ENCODE measurements at places on chromosomes 4 and X.

DNA sequence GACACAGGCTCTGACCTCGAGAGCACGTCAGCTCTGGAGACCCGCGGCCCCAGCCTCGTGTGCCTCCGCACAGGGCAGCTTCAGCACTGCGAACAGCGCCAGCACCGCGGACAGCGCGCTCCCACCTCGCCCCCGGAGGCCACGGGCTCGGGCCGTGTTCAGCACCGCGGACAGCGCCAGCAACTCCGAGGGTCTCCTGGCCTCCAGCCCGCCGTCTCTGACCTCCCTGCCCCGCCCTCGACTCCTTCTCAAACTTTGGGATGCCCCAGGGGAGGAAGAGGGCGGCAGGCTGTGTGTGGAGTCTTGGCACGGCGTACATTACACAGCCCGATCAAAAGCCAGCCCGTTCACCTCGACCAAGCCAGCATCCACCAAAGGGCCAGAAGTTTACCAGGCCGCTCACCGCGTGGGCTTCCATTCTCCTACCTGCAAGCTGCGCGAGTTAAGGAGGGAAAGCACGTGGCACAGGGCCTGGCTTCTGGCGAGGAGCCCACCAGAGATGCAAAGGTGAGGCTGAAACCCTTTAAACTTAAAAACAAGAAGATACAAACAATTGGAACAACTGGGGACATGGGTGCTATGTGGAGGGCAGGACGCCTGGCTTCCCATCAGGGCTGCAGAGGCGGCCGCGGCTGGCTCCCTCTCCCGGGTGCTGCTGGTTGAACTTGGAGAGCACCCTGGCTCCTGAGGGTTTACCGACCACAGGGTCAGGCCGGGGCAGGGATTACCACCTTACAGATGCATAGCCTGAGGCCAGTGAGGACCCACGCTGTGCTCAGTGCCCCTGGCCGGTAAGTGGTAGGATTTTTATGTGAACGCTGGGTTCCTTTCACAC is 4.5 kb upstream of the NKX1-1 start:
- peak; percentile 31 for DNase-seq

- DNase-seq, result no peak
These were observed 419.1 kb downstream of the TMA16 start for GRCh38 chr4:163913571-163913970.

- no peak for DNase-seq
These were observed 8.1 kb downstream of the POU4F2 start for GRCh38 chr4:146646593-146647325.

DNA sequence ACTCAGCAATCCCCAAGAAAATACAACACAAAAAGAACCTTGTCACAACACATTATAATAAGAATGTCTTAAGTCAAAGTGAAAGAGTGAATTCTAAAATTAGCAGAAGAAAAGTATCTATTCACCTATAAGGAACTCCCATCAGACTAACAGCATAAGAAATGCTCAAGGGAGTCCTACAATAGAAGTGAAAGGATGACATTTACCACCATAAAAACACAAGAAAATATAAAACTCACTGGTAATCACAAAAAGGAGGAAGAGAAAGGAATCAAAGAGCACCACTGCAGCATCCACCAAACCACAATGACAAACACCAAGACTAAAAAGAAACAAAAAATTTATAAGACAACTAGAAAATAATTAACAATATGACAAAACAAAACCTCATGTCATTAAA is 257.0 kb upstream of the AGTR2 start:
- no peak for DNase-seq

DNA sequence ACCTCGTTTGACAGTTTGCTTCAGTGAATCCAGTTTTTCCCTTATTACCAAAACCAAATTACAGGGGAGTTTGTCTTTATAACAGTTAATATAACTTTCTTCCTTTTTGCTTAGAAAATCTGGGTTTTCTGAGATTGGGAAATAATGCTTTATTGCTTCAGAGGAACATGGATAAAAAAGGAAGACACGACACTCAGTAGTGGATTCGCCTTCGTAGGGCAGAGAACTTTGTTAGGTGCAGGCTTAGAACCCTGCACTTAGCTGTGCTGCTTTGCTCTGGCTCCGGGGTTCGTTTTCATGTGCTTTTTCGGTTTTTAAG is 188.2 kb downstream of the SOWAHB start:
- no peak for DNase-seq

DNA sequence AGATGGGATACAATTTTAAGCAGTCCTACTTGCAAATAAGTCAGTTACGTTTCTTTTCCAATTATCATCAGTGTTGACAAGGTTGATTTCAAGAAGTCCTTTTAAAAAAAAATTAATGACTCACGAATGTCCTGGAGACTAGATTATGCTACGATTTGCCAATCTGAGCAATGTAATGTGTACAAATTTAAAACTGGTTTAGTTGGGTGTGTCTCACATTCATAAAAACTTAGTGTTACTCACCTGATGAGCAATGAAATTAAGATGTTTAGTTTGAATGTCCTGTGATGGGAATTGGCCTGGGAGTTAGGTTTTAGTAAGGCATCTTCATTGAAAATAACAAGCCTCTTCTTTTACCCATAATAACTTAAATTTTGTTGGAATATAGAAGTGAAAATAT is 136.7 kb upstream of the POF1B start:
- no peak for DNase-seq

DNA sequence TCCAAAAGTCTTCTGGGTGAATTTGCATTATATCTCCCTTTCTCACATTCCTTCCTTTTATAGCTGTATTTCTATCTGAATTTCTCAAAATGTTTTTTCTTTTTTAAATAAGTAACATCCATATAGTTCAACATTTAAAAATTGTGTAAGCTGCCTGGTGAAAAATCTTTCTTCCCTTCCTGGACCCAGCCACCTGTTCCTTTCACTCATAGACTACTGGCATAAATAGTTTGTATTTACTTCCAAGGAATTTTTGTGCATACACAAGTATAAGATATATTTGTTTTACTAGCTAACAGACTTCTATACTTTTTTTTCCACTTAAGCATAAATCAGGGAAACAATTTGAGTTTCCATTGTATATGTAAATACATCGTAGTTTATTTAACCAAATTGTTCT is 35.7 kb downstream of the PACRGL start:
- no peak for DNase-seq

- no peak for DNase-seq
These were observed 2.5 kb downstream of the SEPTIN11 start for GRCh38 chr4:76952071-76952470.

- DNase-seq, result no peak
These were observed 598.2 kb upstream of the NDST4 start for GRCh38 chr4:115711575-115711974.

- no peak for DNase-seq
These were observed 304.0 kb downstream of the MAPK10 start for GRCh38 chr4:86055898-86056297.

- DNase-seq, result no peak
These were observed 124.5 kb downstream of the PDLIM5 start for GRCh38 chr4:94576210-94576609.

- DNase-seq, result no peak
These were observed 12.0 kb downstream of the MAB21L2 start for GRCh38 chr4:150593996-150594395.

GRCh38 chr4:15898902-15899301 is 39.6 kb downstream of the FGFBP1 start:
- no peak for DNase-seq

DNA sequence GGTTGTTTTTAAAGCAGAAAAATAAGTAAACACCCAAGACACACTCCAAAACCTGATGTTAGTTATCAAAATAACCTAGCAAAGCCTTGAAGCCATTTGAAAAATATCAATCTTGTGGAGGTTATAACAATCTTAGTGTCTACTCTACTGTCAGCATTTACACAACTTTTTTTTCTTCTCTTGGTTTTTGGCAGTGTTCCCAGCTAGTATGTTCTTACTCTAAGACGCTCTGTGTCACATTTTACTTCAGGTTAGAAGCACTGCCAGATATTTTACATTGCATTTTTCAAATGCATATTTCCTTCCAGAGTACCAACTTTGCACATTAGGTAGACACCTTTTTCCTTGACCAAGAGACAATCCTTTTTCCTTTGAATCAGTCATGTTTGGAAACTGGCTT is 114.0 kb upstream of the INPP4B start:
- no peak for DNase-seq

GRCh38 chrX:128769495-128769894 is 717.3 kb upstream of the ACTRT1 start:
- no peak for DNase-seq

- DNase-seq, result no peak
These were observed 10.5 kb upstream of the PGM2 start for GRCh38 chr4:37816006-37816405.

GRCh38 chr4:15339737-15340136 is 88.1 kb upstream of the C1QTNF7 start:
- DNase-seq, result no peak

DNA sequence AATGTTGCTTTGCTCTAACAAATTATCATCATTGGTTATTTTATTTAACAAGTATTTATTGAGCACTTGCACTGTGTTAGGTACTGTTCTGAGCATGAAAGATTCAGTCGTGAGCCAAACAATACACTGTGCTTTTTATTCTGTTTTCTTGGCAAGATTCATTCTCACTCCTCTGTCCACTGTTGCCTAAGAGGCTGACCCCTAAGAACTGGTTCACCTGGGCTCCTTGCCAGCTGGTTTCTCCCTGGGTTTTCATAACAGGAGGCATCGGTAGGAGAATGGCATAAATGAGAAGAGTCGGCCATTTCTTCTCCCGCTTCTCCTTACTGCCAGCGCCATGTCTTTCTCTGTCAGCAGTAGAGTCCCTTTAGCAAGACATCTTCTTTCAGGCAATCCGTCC is 243.7 kb upstream of the DIAPH2 start:
- DNase-seq, result no peak

GRCh38 chrX:46912603-46913491 is 626 bp downstream of the JADE3 start:
- no peak for DNase-seq

GRCh38 chrX:120839491-120839890 is 36.2 kb downstream of the CT47B1 start:
- DNase-seq, result no peak

- no peak for DNase-seq
These were observed 11.6 kb downstream of the SMIM20 start for GRCh38 chr4:25925486-25926201.

- no peak for DNase-seq
These were observed 241.2 kb downstream of the BCOR start for GRCh38 chrX:39856472-39857121.

GRCh38 chrX:103153661-103154060 is 60.7 kb upstream of the NXF3 start:
- DNase-seq, result no peak

DNA sequence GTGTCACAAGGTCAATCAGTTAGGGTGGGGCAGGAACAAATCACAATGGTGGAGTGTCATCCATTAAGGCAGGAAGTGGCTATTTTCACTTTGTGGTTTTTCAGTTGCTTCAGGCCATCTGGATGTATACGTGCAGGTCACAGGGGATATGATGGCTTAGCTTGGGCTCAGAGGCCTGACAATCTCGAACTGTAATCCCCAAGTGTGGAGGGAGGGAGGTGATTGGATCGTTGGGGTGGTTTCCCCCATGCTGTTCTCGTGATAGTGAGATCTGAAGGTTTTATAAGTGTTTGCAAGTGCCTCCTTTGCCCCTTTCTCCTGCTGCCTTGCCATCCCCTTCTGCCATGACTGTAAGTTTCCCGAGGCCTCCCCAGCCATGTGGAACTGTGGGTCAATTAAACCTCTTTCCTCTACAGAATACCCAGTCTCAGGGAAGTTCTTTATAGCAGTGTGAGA is 36.7 kb upstream of the STS start:
- no peak for DNase-seq

DNA sequence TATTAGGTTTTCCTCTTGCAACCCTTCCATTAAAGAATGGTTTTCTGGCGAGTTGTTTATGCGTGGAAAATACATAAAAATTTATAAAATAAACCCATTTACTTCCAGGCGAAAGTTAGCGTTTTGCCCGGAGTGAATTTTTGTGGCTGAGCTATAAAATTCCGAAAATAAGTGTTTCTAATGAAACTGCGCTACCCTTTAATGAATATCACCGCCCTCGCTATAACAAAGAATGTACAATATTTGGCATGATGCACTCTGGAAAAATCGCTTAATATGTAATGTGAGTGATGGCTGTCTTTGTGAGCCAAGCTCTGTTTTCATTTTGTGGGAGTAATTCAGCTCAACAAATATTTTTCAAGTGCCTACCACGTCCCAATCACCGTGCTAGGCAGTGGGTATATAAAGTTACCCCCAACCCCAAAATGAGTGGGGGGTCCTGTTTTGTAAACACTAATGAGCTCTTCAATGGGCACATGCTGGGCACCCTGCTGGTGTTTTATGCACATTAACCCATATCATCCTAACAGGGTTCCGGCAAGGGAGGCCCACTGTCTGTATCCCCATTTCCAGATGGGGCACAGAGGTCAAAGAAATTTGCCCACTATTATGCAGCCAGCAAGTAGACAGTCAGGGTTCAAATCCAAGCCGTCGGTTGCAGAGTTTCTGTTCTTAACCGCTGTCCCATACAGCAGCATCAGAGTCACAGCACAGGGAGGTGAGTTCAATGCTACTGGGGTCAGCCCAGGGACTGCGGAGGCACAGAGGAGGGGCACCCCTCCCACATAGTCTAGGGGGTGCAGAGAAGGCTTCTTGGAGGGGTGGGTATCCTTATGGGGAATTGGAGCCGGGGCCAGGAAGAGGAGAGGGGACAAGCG is 65.7 kb upstream of the STX18 start:
- DNase-seq, result no peak

DNA sequence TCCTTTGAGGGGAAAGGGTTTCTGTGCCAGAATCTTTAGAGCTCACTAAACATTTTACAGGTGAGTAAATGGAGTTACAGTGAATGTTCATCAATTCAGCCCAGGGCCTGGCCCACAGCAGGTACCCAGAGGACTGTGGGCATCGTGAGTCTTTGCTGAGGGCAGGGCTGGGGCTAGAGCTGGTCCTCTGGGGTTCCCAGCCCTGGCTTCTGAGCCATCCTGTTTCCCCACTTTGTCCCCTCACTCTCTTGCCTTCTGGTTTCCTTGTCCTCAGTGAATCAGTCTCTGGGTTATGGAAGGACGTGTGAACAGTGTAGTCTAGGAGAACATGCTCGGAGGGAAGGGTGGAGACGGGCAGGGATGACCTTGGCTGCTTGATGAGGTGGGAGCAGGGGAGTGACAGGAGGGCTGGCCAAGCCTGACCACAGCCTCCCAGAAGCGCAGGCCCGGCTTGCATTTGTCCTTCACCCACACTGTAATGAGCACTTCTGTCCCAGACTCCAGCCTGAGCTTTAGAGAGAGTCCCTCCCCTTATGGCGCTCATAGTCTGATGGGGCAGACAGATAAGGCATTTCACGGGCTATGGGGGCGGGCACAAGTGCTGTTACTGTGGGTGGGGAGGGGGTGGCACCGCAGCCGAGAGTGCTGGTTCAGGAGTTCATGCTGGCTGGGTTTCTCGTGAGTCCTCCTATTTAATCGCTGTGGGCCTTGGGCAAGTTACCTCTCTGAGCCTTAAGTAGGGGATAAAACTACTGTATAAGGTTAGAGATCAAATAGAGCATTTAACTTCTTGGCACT is 17.3 kb downstream of the TBC1D14 start:
- DNase-seq, result peak; percentile 35

DNA sequence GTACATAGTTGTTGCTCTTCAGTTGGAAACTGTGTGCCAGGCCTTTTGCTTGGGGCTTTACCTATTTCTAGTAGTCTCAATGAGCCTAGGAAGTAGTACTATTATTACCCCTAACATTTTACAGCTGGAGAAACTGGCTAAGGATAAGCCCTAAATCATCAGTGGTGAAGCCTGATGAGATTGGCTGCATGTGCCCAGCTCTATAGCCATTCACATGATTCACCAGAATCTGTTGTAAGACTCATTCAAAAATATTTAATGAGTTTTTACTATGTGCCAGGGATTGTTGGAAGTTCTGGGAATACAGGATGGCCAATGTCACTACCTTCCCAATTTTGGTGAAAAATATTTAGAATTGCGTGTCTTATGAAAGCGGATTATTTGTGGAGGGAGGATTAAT is 2.8 kb downstream of the KIT start:
- no peak for DNase-seq
